ENCODE measurements at places on chromosomes 16 and 17.

- DNase-seq, result no peak
These were observed 11.9 kb downstream of the G6PC3 start for GRCh38 chr17:44082256-44082927.

DNA sequence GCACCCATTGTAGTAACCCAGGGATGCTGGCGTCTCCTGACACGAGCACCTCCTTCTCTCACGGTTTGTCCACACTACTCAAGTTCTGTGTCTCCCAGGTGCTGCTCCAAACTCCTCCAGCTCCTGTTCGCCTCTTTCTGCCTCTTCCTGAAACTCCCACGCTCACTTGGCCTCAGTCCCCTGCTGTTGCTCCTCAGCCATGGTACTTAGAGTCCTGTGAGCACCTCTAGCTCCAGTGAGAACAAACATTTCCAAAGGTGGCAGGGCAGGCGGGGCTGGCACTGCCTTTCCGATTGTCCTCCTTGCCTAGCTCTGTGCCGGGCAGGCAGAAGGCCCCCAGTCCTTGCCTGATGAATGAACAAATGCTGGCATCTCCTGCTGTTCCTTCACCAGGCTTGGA is 146.1 kb downstream of the SDK2 start:
- DNase-seq, result no peak

DNA sequence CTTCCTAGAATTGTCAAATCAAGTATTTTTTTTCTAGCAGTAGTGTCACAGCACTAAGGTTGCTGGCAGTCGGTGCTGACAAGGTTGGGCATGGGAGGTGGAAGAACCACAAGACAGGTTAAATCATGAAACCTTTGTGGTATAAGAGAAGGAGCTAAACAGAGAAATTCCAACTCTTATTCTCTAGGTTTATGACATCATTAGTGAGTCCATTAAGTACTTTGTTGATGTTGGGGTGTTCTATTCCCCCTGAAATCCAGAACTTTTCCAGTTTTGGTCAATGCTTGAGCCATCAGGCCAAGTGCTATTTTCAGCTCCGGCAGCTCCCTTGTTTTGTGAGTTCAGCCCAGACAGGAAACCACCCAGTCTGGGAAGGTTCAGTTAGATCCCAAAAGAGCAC is 206.0 kb upstream of the SOX9 start:
- no peak for DNase-seq

DNA sequence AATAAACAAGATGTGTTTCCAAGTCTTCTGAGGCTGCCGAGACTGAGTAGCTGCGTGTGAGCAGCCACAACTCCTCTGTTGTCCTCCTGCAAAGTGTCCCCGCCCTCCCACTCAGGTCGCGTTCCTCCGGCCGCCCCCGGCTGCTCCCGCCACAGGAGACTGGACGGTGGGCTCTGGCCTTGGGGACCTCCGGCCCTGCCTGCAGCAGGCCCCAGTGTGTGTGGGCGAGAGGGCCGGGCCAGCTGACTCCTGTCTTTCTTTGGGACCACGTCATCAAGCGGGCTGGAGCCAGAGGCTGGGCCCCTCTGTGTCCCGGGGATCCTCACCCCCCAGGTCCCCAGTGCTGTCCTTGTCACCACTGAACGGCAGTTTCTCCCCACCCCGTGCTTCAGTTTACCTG is 175.3 kb downstream of the NPIPB11 start:
- DNase-seq, result no peak

DNA sequence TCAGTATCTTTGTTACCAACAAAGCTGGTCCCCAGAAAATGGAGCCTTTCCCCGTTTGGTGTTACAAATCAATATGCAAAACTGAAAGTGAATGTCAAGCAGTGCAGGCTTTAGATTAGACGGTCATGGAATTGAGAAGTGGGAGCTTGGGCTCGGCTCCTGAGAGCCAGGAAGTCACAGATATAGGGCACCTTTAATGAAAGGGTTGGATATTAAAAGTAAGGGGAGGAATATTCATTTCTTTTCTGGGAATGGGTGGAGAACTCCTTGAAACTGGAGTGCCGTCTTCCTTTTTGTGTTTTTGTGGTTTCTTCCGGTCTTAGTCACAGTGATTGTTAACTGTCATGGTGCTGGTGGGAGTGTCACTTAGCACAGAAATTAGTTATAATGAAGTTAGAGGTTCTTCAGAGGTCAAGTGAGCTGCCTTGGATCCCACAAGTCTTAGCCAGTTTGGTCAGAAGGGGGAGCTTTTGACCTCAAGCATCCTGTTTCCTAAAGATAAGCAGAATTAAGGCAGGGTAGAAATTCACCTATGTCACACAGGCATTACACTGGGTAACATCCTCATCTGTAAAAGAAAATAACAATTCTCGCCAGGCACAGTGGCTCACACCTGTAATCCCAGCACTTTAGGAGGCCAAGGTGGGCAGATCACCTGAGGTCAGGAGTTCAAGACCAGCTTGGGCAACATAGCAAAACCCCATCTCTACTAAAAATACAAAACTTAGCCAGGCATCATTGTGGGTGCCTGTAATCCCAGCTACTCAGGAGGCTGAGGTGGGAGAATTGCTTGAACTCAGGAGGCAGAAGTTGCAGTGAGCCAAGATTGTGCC is 9.6 kb upstream of the EIF1 start:
- no peak for DNase-seq

DNA sequence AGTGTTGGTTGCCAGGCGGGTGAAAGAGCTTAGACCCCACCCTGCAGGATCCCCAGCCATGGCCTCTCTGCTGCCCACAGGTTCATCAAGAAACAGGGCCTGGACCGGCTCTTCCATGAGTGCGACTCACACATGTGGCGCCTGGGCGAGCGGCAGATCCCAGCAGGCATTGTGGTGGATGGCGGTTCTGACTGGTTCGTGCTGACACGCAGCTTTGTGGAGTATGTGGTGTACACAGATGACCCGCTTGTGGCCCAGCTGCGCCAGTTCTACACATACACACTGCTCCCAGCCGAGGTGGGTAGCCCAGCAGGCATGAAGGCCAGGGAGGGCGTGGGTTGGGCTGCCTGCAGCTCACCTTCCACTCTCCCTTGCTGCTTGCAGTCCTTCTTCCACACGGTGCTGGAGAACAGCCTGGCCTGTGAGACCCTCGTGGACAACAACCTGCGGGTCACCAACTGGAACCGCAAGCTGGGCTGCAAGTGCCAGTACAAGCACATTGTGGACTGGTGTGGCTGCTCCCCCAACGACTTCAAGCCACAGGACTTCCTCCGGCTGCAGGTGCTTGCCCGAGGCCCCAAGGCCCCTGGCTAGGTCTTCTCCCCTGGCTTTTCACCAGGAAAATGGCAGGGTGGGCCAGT is 9.9 kb downstream of the XYLT2 start:
- no peak for DNase-seq

DNA sequence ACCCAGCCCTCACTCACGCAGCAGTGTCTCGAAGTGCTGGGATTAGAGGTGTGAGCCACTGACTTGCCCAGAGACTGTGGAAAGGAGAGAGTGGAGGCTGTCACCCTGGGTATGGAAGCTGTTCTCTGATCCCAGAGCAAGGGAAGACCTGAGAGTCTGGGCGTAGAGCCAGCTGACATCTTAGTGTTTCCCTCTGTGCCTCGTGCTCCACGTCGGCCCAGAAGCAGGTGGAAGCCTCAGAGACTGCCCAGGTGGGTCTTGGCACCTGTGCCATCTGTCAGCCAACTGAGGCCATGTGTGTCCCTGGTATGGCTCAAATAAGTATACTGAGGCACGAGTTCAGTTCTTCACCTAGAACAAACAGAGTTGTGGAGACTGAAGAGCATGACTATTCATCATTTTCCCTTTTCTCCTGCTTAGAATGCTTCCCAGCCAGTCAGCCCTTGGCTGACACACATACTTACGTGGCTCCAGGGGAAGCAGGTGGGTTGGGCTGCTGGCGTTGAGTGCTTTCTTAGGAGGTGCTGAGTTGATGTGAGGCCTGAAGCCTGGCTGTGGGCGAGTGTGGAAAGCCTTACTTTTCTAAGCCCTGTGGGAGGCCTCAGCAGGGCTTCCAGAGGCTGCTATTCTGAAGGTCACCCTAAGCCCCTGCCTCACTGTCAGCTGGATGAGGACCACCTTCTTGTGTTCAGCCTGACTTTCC is 8.1 kb downstream of the CTRL start:
- no peak for DNase-seq

DNA sequence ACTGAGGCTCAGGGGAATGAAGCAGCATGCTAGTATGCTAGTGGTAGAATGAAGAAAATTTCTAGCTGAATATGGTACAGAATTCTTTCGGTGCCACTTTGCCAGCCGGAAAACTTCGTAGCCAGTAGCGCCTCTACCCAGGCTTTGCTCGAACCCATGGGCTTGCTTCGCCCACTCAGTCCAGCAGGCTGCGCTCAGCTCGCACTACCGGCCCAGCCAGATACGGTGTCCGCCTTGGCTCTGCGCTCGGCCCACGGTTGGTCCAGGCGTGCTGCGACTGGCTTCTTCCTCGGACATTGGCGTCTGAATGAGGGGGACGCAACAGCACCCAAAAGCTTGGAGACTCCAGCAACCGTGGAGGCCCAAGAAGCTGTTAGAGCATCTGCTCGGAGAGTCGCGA is 372.5 kb upstream of the CDH8 start:
- no peak for DNase-seq

GRCh38 chr16:89467382-89467781 is 23.0 kb downstream of the ANKRD11 start:
- no peak for DNase-seq

DNA sequence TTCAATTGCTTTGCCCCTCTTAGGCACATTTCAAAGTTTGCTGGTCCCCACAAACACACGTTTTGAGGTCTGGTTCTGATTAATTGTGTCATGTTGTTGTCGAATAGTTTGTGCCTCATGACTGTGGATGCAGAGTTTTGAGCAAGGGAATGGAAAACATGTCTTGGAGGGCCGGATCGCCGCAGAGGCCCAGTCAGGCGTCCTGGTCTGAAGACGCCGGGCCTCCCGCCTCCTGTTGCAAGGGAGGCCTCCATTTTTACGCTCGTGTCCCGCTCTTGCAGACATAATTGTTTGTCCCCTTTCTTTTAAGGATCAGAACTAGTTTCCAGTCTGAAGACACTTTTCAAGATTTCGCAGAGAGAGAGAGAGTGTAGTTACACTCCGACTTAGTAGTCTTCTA is 3.2 kb downstream of the NTN1 start:
- no peak for DNase-seq

DNA sequence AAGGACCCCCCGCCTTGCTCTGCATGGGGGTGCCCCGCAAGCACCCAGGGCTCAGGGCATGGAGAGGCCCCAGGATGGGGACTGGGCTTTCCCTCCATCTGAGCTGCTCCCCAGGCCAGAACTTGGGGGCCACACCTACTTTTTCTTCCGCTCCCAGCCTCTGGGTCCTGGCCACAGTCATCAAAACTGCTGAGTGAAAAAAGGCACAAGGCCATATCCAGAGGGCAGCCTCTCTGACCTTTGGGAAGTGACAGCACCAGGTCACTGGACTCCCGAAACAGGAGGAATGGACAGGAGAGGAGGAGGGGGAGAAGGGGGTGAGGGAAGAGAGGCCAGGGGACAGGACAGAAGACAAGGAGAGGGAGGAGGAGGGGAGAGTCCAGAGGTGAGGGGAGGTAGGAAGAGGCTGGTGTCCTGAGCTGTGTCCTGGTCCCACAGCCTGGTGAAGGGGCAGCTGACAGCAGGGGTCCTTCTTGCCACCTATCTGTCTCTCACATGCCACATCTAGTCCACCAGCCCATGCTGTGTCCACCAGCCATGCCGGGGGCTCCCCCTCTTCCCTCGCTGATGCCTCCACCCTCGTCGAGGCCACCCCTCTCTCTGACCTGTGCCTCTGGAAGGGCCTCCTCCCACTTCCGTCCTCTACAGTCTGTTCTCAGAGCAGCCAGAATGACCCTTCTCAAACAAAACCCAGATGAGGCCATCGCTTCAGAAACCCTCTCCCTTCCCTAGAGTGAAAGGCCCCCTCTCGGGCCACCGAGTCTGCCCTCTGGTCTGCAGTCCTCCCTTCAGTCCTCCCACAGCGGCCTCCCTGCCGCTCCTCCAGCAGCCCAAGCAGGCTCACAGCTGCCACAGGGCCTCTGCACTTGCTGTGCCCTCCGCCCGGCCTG is 73.9 kb upstream of the TOB1 start:
- no peak for DNase-seq

- no peak for DNase-seq
These were observed 13.0 kb downstream of the CDYL2 start for GRCh38 chr16:80791411-80791810.

All from activated CD8-positive, alpha-beta memory T cell treated with anti-CD3 and anti-CD28 coated beads for 1 hour (primary cell).